ENCODE measurements at places on chromosomes 4 and X. TPM values are rescaled to one million over a fixed set of nuclear protein-coding genes. Genes with fewer than 3 reads are reported as not detected.

DNA sequence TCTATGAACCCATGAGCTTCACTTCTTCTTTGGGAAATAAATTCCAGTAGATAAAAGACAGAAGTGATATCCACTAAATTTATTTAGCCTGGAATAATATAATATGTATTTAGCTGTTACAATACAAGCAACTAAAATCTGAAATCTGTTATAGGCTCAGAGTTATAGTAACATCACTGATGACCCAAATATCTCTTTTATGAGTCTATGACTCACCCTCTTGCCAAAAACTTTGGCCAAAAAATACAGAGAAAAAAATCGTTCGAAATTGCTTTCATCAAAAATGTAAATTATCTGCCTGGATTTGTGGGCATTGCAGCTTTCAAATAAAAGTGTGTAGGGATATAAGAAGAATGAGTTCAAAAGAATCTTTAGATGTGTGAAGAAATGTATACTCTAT is 89.4 kb upstream of the DKK2 start:
- no peak overlapping the region for H3K4me3 ChIP-seq
- no peak overlapping the region for H3K27ac ChIP-seq
- H3K36me3 ChIP-seq = no peaks in the 10 kb centered on the region
- DNase-seq = no peak
- no peaks in the 10 kb centered on the region for H3K27me3 ChIP-seq

- H3K27ac ChIP-seq = no peak overlapping the region
- no peaks in the 10 kb centered on the region for H3K36me3 ChIP-seq
Measured at GRCh38 chr4:170037481-170037880, 11.3 kb upstream of the MFAP3L start.

- no peaks in the 10 kb centered on the region for H3K4me1 ChIP-seq
- H3K27ac ChIP-seq = no peak overlapping the region
- no peaks in the 10 kb centered on the region for H3K27me3 ChIP-seq
- DNase-seq = no peak
- no peaks in the 10 kb centered on the region for H3K36me3 ChIP-seq
Measured at GRCh38 chr4:52641854-52642563, 17.1 kb downstream of the USP46 start.

- no peak for DNase-seq
- H3K4me3 ChIP-seq = no peak overlapping the region
- no peaks in the 10 kb centered on the region for H3K4me1 ChIP-seq
- no peak overlapping the region for H3K27ac ChIP-seq
Measured at GRCh38 chr4:38185406-38186144, 225.4 kb downstream of the PTTG2 start.

The USP51 gene
- total RNA-seq = 1.8 TPM

The SHISA3 gene
- total RNA-seq = not detected
